Stimulated activated CD4-positive, alpha-beta T cell treated with anti-CD3 and anti-CD28 coated beads, Interleukin-4, amount 100 ng/mL, for 24 hours (primary cell): ENCODE measurements at places on chromosomes 7 and 10.

DNA sequence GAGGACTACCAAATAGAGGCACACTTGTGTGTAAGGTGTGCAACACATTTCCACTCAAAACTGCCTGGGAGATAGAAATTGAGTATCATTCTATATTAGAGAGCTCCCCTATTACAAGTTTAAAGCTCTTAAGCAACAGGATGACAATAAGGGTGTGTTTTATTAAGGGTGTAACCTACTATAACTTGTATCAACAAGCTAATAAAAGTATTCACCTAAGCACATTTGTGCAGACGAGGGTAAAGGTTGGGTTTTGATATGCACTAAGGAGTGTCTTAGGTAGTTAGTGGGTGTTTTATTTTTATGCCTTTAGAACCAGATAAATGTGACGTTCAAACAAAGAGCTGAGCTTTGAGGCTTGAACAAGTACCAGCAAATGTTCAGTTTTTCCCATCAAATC lies 2.8 kb upstream of the FAM53B start:
- DNase-seq, result no peak

DNA sequence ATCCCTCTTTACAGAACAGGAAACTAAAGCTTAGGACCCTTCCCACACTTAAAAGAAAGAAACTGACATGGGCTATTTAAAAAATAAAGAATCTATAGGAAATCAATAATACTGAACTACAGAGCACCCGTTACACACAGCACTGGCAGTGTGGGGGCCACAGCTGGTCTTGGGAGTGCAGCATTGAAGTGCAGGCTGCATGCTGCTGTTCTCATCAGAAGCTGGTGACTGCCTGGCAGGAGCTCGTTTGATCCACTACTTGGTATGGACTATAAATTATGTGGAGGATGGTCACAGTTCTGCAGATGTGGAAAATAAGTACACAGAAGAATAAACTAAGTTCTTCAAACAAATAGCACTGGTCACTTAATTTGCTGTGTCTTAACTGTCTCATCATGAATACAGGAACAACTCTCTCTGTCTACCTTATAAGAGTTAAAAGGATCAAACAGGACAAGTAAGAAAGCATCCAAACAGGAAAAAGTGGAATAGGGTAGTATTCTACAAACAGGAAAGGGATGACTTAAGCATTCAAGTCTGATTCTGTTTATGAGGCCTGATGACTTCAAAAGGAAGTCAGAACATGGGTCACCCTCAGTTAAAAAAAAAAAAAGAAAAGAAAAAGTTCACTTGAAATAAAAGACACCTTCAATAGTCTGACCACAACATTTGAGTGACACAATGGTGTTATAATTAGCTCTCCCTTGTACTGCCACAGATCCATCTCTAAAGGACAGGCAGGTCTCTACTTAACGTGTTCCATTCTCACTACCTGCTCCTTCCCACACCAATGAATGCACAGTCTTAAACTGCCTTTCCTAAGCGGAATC lies 21.0 kb downstream of the DOCK4 start:
- no peak for DNase-seq

- DNase-seq, result no peak
These were observed 523.3 kb downstream of the KCNMA1 start for GRCh38 chr10:77114181-77114821.

GRCh38 chr7:21430575-21430954 lies 2.7 kb downstream of the SP4 start:
- no peak for DNase-seq

DNA sequence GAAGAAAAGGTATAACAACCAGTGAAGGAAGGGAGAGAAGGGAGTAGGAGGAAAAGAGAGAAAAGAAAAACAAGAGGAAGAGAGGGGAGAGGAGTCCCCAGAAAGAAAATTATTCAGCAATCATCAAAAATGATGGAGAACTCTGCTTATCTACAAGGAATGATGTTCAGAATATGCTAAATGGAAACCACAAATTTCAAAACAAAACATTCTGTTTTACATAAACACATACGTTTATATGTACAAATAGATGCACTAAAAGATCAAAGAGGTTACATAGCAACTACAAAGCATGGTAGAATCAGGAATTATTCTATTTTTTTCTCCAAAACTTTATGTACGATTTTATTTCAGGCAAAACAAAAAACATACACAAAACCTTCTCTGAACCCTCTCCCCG lies 91.9 kb downstream of the FAM13C start:
- DNase-seq, result no peak

DNA sequence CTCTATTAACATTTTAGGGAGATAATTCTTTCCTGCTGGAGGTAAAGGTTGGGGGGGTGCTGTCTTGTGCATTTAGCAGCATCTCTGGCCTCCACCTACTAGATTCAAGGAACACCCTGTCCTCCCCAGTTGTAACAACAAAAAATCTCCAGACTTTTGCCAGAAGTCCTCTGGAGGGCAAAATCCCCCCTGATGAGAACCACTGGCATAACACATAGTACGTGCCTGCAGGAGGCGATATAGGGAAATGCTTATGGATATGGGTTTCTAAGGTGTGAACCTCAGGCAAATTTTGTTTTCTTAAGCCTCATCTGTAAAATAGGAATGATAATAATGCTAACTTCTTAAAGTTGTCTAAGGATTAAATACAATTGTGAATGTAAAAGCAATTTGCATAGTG lies 2.9 kb upstream of the OSBPL3 start:
- DNase-seq, result no peak

- no peak for DNase-seq
These were observed 480.5 kb upstream of the ZMIZ1 start for GRCh38 chr10:78588194-78588811.

- no peak for DNase-seq
These were observed 305.1 kb downstream of the PTPRN2 start for GRCh38 chr7:158282461-158283001.

DNA sequence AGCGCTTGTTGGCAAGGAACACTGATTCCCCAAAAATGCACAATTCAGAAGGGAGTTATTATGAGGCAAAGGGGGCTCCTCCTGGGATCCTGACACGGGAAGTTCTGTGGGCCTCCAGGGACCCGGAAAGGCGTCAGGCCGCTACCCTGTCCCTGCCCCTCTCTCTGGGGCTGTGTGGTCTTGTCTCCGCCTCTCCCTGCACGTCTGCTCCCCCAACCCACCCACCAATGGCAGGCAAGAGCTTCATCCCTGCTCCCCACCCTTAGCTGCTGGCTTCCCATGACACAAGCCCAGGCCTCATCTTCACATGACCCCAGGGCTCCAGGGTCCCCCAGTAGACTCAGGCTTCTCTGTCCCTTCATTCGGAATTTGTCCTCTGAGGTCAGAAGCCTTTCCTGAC lies 31.0 kb upstream of the ADRB1 start:
- no peak for DNase-seq

- peak; percentile 35 for DNase-seq
These were observed 176.1 kb upstream of the KLF6 start for GRCh38 chr10:3961082-3961481.

GRCh38 chr10:104022026-104022425 lies 55.1 kb downstream of the SLK start:
- DNase-seq, result no peak

GRCh38 chr10:33315891-33316290 lies 18.6 kb downstream of the NRP1 start:
- no peak for DNase-seq

- no peak for DNase-seq
These were observed 352.1 kb downstream of the FRMD4A start for GRCh38 chr10:13978533-13979115.

GRCh38 chr7:72405418-72405817 lies 6.7 kb downstream of the CALN1 start:
- DNase-seq, result no peak

- no peak for DNase-seq
These were observed 94.6 kb upstream of the SMNDC1 start for GRCh38 chr10:110399106-110399964.

DNA sequence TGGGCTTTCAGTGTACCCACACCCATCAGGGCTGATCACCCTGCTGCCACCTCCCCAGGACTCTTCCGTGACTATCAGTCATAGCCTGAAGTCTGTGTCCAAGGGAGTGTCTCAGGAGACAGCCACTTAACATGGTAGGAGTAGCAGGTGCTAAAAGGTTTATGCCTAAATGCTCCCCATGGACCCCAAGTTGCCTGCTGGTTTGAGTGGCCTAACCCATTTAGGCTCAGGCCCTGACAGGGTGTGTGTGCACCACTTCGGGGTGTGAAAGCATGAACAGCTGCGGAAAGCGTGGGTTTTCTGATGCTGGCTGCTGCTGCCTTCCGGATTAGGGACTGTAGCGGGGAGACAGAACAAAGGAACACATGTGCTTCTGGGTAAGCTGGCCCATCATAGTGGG lies 93.2 kb upstream of the SAMD8 start:
- no peak for DNase-seq

GRCh38 chr10:11010582-11010981 lies 7.1 kb upstream of the CELF2 start:
- DNase-seq, result no peak

- no peak for DNase-seq
These were observed 6.8 kb upstream of the EFCAB10 start for GRCh38 chr7:105587909-105588635.

- peak; percentile 49 for DNase-seq
These were observed 716 bp downstream of the OGA start for GRCh38 chr10:101817337-101818118.

DNA sequence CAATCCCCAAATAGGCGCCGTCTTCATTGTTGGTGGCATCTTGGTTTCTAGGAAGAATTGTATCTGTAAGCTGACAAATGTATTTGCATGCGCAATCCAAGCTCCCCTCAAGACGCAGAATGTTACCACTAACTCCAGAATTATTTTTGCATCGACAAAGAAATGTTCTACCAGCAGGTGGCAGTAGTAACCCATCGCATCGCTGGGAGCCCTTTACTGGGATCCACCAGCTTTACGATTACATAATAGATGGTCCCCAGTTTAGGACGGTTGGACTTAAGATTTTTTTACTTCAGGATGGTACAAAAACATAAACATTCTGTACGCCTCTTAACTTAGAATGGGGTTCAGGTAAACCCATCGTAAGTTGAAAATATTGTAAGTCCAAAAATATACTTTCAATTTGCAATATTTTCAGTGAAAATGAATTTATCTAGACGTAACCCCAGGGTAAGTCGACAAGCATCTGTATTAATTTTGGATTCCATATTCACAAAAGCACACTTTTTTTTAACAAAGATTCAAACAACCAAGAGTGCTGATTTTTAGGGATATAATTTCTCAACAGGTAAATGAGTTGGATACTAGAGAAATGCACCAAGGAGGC lies 114.0 kb upstream of the COBL start:
- DNase-seq, result peak; percentile 30

DNA sequence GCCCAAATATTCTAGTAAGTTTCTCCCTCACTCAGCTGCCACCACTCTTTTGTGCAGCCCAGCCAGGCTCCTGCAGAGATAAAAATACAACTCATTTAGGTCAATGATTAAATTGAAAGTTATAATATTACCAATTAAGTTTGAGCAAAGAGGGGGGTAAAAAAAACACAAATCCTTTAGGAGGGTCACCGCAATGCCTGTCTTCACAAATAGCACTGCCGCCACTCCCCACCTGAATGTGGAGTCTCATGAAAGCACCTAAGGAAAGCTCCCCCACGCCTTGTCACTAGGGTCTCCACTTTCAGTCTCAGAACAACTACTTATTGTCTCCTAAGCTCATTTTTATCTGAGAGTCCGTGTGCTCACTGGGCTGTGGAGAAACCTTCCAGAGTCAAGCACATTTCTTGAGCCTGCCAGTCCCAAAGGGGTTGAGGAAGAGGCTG lies 148.7 kb downstream of the FGFR2 start:
- no peak for DNase-seq

- no peak for DNase-seq
These were observed 11.0 kb downstream of the NXPH1 start for GRCh38 chr7:8444468-8444769.

DNA sequence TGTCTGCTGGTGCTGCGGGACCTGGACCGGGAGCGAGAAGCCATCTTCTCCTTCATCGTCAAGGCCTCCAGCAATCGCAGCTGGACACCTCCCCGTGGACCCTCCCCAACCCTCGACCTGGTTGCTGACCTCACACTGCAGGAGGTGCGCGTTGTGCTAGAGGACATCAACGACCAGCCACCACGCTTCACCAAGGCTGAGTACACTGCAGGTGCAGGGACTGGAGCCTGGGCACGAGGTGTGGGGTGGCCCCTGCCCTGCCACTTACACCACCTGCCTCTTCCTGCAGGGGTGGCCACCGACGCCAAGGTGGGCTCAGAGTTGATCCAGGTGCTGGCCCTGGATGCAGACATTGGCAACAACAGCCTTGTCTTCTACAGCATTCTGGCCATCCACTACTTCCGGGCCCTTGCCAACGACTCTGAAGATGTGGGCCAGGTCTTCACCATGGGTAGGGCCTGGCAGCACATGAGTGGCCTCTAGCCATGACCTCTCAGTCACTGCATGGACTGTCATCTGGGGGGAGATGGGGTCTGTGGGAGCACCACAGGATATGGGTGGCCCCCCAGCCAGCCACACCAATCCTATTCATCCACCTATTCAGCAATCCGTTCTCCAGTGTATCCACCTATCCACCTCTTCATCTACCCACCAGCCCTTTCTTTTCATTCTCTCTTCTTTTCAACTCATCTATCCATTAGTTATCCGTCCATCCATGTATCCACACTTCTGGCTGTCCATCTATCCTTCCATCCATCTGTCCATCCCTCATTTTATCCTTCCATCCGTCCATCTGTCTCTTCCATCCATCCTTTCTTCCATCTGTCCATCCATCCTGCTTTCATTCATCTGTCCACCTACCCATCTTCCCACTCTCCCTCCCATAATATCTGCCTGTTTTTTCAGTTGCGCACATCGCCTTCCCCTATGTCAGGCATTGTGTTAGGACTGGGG lies 34.5 kb upstream of the VSIR start:
- DNase-seq, result no peak

- DNase-seq, result no peak
These were observed 84.1 kb upstream of the DLX6 start for GRCh38 chr7:96921231-96921630.

GRCh38 chr7:2076649-2077064 lies 156.1 kb downstream of the MAD1L1 start:
- no peak for DNase-seq

GRCh38 chr10:86734207-86734988 lies 22.0 kb upstream of the BMPR1A start:
- DNase-seq, result no peak

DNA sequence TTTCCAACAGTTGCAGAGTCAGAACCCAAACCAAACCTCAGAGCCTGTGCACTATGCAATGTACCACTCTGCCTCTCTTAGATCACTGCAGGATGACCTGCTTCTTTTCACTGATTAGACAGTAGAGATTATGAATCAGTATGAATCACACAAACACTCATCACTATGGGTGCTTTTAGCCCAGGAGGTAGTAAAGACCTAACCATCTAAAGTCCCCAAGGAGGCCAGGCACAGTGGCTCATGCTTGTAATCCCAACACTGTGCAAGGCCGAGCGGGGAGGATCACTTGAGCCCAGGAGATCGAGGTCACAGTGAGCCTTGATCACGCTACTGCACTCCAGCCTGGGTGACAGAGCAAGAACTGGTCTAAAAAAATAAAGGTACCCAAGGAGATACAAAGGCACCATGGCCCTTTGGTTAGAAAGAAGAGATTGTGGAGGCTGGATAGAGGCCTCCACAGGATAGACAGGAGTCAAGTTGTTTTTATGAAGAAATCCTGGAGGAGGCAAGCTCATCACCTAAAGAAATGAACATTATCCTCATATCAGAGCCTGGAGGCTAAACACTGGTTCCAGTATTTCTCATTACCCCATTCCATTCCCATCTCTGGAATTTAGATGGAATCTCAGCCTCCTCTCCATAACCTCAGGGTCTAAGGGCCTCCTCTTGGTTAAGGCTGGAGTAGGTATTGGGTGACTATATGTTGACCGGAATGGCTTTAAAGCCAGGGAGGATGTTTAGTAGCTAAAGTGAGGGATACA lies 12.9 kb downstream of the SEC31B start:
- peak; percentile 10 for DNase-seq
